H9 (cell line): ENCODE measurements at places on chromosomes 1 and 21. TPM values are rescaled to one million over a fixed set of nuclear protein-coding genes. Genes with fewer than 3 reads are reported as not detected.

DNA sequence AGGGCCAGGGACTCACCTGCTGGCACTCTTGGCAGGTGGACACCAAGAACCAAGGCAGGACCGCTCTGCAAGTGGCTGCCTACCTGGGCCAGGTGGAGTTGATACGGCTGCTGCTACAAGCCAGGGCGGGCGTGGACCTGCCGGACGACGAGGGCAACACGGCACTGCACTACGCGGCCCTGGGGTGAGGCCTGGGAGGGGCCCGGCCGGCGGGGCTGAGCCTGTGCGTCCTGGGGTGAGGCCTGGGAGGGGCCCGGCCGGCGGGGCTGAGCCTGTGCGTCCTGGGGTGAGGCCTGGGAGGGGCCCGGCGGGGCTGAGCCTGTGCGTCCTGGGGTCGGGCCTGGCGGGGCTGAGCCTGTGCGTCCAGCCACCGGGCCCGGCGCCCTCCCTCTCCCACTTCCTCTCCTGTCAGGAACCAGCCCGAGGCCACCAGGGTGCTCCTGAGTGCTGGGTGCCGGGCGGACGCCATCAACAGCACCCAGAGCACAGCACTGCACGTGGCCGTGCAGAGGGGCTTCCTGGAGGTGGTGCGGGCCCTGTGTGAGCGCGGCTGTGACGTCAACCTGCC lies 4.6 kb upstream of the MMP23B start:
- no peak overlapping the region for H3K27ac ChIP-seq
- H3K4me3 ChIP-seq = no peak overlapping the region
- no peaks in the 10 kb centered on the region for H3K36me3 ChIP-seq
- no peaks in the 10 kb centered on the region; the same call in 1 of the 2 replicates for H3K27me3 ChIP-seq

DNA sequence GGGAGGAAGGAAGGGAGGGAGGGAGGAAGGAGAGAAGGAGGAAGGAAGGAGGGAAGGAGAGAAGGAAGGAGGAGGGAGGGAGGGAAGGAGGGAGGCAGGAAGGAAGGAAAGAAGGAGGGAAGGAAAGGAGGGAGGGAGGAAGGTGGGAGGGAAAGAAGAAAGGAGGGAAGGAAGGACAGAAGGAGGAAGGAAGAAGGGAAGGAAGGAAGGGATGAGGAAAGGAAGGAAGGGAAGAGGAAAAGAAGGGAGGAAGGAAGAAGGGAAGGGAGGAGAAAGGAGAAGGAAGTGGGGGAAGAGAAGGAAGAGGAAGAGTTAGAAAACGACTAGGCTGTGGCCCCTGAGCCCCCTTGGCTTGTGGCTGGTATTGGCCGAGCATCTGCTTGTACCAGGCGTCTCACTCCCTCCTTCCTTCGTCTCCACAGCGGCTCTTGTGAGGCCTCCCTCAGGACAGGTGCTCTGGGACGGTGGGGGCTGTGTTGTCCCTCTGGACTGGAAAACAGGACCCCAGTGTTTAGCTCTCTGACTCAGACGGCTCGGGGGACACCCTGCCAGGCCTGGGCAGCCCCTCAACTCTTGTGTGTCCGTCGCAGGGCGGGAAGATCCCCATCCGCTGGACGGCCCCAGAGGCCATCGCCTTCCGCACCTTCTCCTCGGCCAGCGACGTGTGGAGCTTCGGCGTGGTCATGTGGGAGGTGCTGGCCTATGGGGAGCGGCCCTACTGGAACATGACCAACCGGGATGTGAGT lies 36.2 kb upstream of the C1QA start:
- no peaks in the 10 kb centered on the region for H3K36me3 ChIP-seq
- H3K27ac ChIP-seq = no peak overlapping the region
- peak; percentile 68 for DNase-seq
- no peaks in the 10 kb centered on the region for H3K4me1 ChIP-seq
- no peak overlapping the region for H3K4me3 ChIP-seq

Gene PGBD5
- 19.0 and 19.1 TPM in 2 replicates for total RNA-seq

- no peaks in the 10 kb centered on the region for H3K36me3 ChIP-seq
- H3K4me3 ChIP-seq = peak overlapping the region; percentile 63
- H3K4me1 ChIP-seq = no peaks in the 10 kb centered on the region
- peak; percentile 95 for DNase-seq
- peaks cover 15% of the 10 kb centered on the region; the same call in 1 of the 2 replicates for H3K27me3 ChIP-seq
- no peak overlapping the region for H3K27ac ChIP-seq
Observed at GRCh38 chr1:201114245-201115131, 2.3 kb upstream of the CACNA1S start.

GRCh38 chr1:25711555-25712298 lies 88.3 kb upstream of the SELENON start:
- no peak overlapping the region for H3K27ac ChIP-seq
- 0 out of 3 replicates have a peak overlapping the region, but pooled peaks have one; percentile 35 for H3K4me3 ChIP-seq
- DNase-seq = no peak
- no peaks in the 10 kb centered on the region for H3K36me3 ChIP-seq
- H3K4me1 ChIP-seq = peaks cover 11% of the 10 kb centered on the region; the same call in 1 of the 2 replicates

Gene FCRLB
- 0.18 TPM in 1 of 2 replicates, not detected in the other for total RNA-seq

Gene ACTN2
- total RNA-seq = 0.92 and 2.3 TPM in 2 replicates

Gene HSPG2
- total RNA-seq = 80.8 and 90.0 TPM in 2 replicates

Gene P3H1
- total RNA-seq = 43.3 and 47.1 TPM in 2 replicates

- H3K27me3 ChIP-seq = no peaks in the 10 kb centered on the region
- H3K27ac ChIP-seq = no peak overlapping the region
- H3K4me1 ChIP-seq = no peaks in the 10 kb centered on the region
- H3K36me3 ChIP-seq = no peaks in the 10 kb centered on the region
- DNase-seq = peak; percentile 53
Observed at GRCh38 chr1:248924696-248925532, 18.9 kb downstream of the PGBD2 start.

- no peaks in the 10 kb centered on the region; the same call in 1 of the 2 replicates for H3K4me1 ChIP-seq
- no peaks in the 10 kb centered on the region for H3K36me3 ChIP-seq
- H3K27ac ChIP-seq = no peak overlapping the region
- H3K27me3 ChIP-seq = no peaks in the 10 kb centered on the region
- no peak for DNase-seq
Observed at GRCh38 chr1:54080598-54081049, 27.2 kb downstream of the TCEANC2 start.

GRCh38 chr1:1614204-1614953 lies 921 bp upstream of the MIB2 start:
- DNase-seq = peak; percentile 25
- H3K27ac ChIP-seq = no peak overlapping the region
- H3K4me1 ChIP-seq = peaks cover 5% of the 10 kb centered on the region; the same call in 1 of the 2 replicates
- H3K36me3 ChIP-seq = peaks cover 6% of the 10 kb centered on the region
